Stimulated activated CD4-positive, alpha-beta T cell treated with anti-CD3 and anti-CD28 coated beads, Interleukin-12 subunit alpha, Interleukin-12 subunit beta, amount 100 ng/mL, for 4 hours (primary cell): ENCODE measurements at places on chromosomes 16 and 17.
A peak's percentile ranks its signal among the peaks of the same experiment; 100 is the strongest.

- no peak for DNase-seq
Measured at GRCh38 chr16:68035227-68035626, 12.1 kb downstream of the DUS2 start.

- DNase-seq: no peak
Measured at GRCh38 chr16:86010680-86011141, 111.7 kb downstream of the IRF8 start.

- DNase-seq: no peak
Measured at GRCh38 chr17:78979780-78980623, at the start of gene LGALS3BP. LGALS3BP (minus strand) TSS chr17:78979923; CDS start chr17:78977191, 2,732 bp downstream.

- peak; percentile 33 for DNase-seq
Measured at GRCh38 chr17:2023692-2024571, 1.2 kb downstream of the RTN4RL1 start.

GRCh38 chr16:90019543-90020259 is 445 bp upstream of the DBNDD1 start:
- DNase-seq: peak; percentile 61
